Stimulated activated CD4-positive, alpha-beta T cell treated with anti-CD3 and anti-CD28 coated beads, Interleukin-15, amount 100 ng/mL, for 24 hours (primary cell): ENCODE measurements at places on chromosomes 12 and 14.

- DNase-seq: no peak
These were observed 111.1 kb downstream of the ERC1 start for GRCh38 chr12:1102115-1102514.

- no peak for DNase-seq
These were observed 28.7 kb downstream of the TSPAN9 start for GRCh38 chr12:3105690-3106479.

DNA sequence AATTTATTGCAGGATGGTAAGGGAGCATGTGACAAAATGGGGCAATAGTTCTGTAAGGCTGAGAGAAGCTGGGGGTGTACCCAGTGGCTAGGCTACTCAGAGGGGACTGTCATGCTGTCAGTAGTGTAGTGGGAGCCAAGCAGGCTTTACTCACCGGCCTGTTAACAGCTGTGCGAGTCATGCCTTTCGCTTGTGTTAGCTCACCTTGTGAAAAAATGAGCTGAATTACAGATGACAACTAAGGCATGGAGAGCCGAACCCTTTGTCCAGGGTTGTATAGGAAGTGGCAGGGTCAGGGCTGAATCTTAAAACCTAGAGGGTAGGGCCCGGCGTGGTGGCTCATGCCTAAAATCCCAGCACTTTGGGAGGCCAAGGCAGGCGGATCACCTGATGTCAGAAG, 37.9 kb downstream of the SH2B3 start:
- DNase-seq: peak; percentile 67

DNA sequence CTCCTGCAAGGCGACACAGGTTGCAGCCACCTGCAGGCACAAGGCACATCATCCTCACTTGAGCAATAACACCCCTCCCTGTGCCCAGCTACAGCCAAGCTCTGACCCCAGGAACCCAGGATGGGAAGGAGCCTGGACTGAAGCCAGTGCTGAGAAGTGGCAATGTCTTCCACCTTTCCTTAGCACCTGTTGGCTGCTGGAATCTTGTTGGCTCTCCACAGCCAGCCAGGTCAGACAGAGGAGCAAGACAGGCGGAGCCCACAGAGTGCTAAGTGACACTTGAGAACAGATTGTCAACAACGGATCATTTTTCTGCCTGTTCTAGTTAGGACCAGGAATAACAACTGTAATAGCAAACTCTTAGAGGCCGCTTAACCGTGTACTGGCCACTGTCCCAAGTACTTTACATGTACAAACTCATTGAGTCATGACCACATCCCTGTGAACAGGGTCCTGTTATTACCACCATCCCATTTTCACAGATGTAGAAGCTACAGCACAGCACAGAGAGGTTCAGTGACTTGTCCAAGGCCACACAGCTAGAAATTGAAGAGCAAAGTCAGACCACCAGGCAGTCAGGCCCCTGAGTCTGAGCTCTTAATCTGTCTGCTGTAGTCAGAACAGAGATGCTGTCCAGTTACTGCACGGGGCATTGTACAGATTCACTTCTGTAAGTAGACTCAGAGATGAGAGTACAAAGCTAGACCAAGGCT, 45.6 kb downstream of the RNFT2 start:
- DNase-seq: no peak

GRCh38 chr12:115260762-115261675, 577.0 kb upstream of the TBX3 start:
- no peak for DNase-seq

DNA sequence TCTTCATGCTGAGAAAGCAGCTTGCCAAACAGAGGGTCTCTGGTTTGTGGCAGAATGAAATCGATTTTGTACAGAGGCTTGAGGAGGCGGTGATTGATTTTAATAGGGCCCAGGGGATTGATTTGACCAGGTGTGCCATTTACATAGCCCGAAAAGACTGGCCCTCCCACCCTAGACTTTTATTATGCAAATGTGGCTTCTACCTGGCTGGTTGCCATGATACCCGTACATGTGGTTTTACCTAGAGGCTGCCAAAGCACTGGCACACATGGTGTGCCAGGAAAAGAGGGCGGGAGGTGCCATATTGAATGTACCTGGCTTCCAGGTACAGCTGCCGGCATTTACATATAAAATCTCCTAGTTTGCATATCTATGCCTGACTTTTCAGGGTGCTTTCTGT, 18.0 kb upstream of the GUCY2C start:
- no peak for DNase-seq

GRCh38 chr12:112850383-112850782, 56.4 kb upstream of the OAS1 start:
- no peak for DNase-seq

DNA sequence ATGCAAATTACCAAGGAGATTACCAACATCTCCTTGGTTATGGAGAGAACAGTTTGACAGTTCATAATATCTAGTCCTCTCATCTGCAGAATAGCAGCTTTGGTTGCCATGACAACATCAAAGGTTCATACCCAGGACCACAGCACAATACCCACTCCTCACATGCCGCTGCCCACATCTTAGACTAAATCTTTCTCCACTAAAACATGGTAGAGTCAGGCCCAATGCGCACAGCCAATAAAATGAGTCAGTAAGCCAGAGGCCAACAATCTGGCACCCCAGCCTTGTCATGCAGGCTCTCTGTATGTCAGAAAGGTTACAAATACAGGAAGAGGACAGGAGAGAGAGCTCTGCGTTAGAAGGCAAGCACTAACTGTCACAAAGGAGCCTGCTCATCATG, 70.6 kb downstream of the KCNK10 start:
- no peak for DNase-seq

GRCh38 chr12:95956557-95957145, 13.5 kb downstream of the AMDHD1 start:
- DNase-seq: no peak

DNA sequence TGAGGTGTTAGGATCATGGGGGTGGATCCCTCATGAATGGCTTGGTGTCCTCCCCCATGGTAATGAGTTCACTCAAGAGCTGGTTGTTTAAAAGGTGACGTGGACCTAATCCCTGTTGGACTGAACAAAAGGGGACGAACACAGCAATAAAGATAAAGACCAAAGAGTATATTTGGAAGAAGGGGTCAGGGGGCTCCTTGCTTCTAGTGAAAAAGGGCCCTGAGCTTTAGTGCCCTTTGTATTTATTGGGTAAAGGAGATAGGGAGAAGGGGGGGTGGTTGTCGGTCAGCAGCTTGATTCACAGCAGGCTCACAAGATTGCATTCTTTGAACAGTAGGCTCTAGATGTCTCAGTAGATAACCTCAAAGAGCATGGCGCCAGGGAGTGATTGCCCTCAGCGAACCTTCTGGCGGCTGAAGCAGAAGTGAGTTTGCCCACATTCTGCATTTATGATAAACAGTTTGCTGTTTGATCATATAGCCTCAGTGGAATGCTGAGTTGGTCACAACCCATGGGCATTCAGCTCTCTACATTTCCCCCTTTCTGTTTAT, 25.9 kb upstream of the MAPKAPK5 start:
- no peak for DNase-seq

GRCh38 chr12:62247281-62248045, 12.7 kb upstream of the USP15 start:
- no peak for DNase-seq

DNA sequence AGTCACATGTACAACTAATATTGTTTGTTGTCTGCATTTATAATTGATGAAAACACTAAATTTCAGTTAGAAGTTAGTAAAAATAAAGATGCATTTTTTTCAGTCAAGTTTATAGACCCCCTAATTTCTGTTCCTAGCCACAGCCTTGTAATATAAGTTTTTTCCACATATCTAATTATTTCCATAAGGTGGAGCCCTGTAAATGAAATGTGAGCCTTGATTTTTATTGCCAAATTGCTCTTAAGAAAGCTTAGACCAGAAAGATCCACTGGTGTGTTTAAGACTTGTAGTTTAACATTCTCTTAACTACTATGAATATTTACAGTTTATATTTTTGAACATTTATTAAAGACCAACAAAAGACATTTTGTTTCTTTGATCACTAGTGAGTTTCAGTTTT, 322.1 kb upstream of the RGS6 start:
- no peak for DNase-seq

GRCh38 chr12:69598174-69598753, 12.4 kb downstream of the LRRC10 start:
- DNase-seq: no peak

DNA sequence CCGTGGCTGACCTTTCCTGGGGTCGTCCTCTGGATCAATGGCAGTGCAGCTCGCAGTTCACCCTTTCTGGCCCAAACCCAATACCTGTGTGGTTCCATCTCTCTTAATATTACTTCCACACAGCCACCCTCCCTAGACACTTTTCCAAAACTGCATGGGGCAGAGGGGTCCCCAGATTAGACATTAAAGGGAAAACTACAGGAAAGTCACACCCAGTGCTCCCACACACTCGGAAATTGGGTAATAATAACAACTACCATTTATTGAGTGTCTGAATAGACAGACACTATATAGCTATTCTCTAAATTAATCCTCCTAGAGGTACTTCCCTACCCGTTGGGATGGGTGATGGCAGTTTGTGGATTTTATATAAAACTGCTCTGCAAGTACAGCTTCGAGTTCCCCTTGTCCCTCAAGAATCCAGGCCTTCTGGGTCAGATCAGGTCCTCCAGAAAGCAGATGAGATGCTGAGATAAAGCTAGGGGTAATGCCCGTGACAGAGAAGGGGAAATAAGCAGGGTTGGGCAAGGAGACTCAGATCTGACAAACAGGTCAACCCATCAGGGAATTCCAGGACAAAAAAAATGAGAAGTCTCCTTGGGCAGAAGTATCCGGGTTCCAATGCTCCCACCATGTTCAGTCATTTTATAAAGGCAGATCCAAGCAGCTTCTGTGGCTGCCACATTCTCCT, 795 bp upstream of the PXN start:
- DNase-seq: no peak

- DNase-seq: no peak
These were observed 68.5 kb downstream of the PKP2 start for GRCh38 chr12:32828120-32828519.

DNA sequence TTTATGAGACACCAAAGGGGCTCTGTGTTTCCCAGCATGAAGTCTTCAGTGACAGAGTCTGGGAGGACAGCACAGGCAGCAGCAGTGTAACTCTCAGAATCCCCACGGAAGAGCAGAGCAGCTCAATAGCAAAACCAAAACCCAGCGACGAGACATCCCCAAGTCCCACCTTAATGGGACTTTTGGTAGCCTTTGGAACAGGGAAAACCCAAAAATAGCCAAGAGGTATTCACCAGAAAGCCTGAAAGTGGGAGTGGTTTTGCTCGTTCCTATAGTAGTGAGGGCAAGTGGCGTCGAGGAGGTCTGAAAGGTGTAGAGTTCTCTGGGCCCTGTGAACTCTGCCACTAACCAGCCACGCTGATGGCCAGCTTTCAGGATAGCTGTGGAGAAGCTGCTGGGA, 174.6 kb downstream of the ETV6 start:
- DNase-seq: no peak

- DNase-seq: no peak
These were observed 29.4 kb downstream of the ACAD10 start for GRCh38 chr12:111715279-111715678.

GRCh38 chr12:125734137-125734536, 668.9 kb downstream of the AACS start:
- no peak for DNase-seq

- DNase-seq: no peak
These were observed 21.1 kb upstream of the ADAM20 start for GRCh38 chr14:70555890-70556289.

DNA sequence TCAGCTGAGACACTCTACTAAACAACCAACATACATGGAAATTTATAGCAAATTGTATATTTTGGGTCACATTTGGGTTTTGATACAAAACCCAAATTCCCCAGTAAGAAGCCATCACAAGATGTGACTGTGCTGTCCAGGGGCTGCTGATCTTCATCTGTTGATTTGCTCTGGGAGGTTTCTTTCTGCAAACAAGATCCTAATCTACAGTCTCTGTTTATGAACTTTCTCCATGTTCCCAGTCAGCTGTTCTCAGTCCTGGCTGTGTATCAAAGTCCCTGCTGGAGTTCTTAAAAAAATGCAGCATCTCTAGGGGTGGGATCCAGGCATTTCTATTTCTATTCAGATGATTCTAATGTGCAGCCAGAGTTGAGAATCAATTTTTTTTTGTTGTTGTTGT, 85.1 kb downstream of the ATP23 start:
- DNase-seq: no peak

DNA sequence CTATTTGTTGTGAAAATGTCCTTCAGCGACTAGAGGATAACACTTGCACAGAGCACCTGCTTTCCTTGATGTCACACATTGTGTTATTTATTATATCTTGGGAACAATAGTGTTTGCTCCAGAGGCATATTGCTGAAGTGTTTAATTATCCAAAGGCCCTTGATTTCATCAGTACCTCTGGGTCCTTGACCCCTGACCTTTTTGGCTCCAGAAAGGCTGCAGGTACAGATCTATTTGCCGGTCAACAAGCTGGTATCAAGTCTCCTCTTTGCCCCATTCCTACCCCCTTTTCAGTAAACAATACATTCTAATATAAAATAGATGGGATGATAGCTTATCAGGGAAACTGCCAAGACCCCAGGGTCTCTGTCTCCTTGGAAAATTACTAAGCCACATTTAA, 206.8 kb downstream of the DACT1 start:
- no peak for DNase-seq

DNA sequence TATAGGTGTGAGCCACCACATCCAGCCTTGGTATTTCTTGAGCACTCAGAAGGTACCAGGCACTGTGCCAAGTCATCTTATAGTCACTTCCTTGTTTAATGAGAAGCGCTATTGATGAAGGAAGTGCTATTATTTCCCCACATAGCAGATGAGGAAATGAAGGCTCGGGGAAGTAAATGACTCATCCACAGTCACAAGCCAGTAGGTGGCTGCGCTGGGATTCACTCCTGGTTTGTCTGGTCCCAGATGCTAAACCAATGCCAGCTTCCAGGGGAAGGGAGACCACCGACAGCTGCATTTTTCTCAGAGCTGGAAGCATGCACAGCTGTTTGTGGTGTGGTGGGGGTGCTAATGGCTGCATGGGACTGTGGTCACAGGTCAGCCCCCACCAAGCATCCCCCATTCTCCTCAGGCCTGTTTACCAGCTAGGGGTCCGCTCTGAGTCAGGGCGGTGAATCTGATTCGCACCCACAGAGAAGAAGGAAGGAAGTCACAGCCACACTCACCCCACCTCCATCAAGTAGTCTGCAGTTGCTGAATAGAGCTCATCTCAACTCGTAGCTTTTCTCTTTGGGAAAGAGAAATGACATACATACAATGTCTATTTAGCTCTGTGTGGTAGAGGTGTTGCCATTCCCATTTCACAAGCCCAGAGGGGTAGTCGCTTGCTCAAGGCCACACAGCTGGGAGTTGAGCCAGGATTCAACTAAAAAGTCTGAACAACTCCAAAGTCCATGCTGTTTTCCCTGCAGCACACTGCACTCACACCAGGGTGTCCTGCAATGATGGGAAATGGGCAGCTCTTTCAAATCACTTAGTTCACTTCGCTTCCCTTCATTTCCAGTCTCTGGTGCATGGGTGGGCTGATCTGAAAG, 6.3 kb upstream of the LTBP2 start:
- DNase-seq: peak; percentile 67

DNA sequence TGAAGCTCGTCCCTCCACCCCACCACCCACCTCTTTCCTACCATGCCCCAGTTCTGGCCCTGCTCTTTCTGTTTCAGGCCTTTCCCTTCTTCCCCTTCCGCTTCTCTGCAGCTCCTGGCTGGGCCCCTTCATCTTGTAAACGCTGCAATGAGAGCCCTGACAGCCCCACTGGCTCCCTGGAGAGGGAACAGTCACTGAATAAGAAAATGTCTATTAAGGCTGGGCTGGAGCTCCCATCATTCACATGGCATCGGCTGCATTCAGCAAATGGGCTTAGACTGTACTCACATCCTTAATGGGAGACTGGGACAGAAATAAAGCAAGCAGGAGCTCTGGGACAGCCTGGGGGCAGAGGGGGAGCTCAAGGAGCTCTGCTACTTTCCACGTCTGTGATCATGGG, 45.2 kb upstream of the TUNAR start:
- no peak for DNase-seq
